ENCODE measurements at places on chromosomes 12 and 14.

DNA sequence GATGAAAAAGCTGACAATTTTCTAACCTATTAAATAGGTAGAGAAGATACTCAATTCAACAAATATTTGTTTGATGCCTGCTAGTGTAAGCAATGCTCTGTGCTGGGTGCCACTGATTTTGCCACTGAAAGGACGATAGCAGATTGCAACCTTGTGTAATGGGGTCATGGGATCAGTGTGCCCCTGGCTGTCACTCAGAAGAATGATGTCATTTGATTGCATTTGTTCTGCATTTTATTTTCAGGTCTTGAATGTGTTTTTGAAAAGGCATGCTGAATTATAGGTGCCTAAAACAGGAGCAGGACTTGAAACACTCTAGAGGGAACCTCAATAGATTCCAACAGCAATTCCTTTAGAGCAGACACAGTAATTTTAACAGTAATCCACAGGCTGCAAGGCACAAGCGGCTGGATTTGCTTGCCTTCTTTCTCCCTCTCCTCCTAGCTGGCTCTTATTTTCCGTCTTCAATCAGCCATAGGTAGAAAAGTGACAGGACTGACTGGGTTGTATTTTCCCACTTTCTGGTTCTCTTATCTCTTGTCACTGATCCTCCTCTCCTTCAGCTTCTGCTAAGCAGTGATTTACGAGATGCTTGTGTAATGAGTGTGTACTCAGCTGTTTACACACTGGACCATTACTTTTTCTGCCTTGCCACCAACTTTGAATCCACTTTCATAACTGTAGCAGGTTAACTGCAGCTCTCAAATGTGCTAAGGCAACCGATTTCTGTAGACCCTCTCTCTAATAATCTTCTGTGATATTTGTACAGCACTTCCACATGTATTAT is 4.1 kb downstream of the PLXNC1 start:
- peak; percentile 27 for DNase-seq

DNA sequence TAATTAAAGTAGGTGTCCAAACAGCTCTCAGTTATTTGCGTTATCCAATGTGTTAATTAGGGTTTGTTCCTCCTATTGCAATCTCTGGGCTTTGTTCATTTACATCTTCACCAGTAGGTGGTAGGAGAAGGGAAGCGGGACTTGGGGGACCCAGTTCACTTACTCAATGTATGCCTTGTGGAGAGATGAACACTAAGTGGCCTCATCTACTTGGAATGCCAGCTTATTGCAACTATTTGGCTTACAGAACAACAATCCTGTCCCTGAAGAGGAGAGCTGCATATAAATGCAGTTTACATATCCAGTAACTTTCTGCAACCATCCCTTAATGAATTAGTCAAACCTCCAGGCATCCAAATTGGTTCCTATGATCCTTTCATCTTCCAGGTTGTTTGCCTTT is 417.1 kb upstream of the CCDC196 start:
- DNase-seq: no peak

DNA sequence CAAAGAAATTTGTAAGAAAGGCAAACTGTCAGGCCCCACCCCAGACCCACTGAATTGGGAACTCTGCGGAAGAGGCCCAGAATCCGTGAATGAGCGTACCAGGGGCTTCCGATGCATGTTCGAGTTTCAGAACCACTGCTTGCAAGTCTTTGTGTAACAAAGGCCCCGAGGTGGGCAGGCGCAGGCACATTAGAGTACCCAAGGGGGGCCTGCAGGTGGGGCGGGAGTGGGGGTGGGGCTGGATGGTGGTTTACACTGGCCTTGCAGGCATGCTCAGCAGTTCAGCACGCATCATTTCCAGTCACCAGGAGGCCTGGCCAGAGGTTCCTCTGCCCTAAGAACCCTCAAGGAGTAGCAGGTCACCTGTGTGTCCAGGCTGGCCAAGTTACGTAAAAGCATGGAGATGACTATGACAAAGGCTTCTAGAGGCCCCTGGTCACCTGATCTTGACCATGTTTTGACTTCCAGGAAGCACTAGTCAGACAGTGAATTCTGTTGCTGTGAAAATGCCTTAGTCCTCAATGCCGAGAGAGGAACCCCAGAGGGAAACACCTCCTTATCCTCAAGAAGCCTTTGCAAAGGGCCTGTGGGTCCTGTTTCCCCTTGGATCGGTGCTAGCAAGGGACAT is 33.2 kb upstream of the IRF2BPL start:
- no peak for DNase-seq

DNA sequence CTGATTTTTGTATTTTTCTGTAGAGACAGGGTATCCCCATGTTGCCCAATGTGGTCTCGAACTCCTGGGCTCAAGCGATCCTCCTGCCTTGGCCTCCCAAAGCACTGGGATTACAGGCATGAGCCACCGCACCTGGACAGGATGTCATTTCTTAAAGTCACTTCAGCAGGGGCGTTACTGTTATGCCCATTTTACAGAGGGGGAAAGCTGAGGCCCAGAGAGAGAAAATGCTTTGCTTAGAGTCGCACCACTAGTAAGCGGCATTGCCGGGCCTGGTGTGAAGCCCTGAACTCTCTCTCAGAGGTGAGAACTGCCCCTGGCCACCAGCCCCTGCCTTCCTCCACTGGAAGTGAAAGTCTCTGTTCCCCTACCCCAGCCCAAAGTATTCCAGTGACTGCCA is 207.0 kb downstream of the PHETA1 start:
- no peak for DNase-seq

GRCh38 chr14:73241481-73242165 is 4.3 kb downstream of the PAPLN start:
- DNase-seq: no peak

DNA sequence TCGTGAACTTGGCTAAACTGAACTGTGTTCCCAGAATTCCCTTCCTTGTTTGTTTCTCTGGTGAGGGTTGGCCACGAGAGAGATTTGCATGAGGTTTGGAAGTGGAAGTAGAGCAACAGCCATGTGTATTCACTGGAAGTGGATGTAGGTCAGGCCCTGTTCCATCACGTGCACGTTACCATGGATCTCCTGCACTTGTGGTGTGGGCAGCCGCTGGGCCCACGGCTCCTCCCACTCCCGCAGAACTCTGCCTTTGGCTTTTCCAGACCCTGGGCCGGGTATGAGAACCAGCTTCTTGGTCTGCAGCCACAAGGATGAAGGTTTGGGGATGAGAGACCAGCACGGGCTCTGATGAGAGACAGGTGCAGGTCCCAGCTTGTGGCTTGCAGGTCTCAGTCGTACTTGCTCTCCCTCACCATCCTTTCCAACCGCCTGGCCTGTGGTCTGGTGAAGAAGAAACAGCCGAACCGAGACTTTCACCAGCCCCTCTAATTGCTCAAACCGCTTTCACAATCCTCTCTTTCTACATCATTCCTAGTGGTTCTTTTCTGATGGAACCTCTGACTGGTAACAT is 94.9 kb downstream of the DUSP16 start:
- DNase-seq: no peak

DNA sequence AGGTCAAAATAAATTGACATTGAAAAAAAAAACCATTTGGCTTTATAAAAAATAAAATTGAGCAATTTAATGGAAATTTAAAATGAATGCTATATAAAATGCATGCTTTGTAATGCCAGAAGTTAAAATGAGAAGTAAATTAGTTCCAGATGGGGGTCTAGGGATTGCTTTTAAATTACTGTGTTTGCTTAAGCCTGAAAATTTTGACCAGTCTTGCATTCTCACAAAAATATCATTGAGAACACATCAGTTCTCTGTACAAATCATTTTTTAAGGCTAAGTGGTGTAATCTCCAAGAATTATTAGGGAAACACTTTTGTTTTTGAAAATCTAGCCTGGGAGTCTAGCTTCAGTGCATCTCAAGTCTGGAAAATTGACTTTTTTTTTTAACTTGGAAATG is 90.7 kb downstream of the RERG start:
- no peak for DNase-seq

- DNase-seq: no peak
These were observed 40.8 kb downstream of the VDR start for GRCh38 chr12:47863985-47864384.

GRCh38 chr12:71876137-71876799 is 36.7 kb downstream of the TBC1D15 start:
- no peak for DNase-seq

- DNase-seq: no peak
These were observed 331.7 kb downstream of the TMEM121 start for GRCh38 chr14:105857826-105858675.

- no peak for DNase-seq
These were observed 140.4 kb downstream of the RBM19 start for GRCh38 chr12:113825705-113826104.

GRCh38 chr12:95805864-95806671 is 15.5 kb upstream of the NTN4 start:
- no peak for DNase-seq

DNA sequence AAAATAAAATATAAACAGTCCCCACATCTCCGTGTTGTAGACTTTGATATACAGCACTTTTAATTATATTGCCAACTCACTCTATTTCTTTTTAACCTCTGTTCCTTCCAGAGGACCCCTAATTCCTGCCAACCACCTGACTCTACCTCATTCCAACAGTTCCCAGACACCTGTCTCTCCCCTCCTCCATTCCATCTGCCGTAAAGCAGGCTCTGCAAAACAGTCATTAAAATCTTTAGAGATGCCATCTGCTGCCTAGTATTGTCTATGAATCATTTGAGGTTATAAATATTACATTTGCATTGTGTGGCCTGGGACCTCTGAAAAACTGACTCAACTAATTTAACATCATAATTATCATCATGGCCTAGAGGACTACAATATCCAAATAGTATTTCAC is 148.8 kb upstream of the DCN start:
- DNase-seq: no peak

GRCh38 chr14:35394326-35395013 is 10.1 kb downstream of the NFKBIA start:
- no peak for DNase-seq

DNA sequence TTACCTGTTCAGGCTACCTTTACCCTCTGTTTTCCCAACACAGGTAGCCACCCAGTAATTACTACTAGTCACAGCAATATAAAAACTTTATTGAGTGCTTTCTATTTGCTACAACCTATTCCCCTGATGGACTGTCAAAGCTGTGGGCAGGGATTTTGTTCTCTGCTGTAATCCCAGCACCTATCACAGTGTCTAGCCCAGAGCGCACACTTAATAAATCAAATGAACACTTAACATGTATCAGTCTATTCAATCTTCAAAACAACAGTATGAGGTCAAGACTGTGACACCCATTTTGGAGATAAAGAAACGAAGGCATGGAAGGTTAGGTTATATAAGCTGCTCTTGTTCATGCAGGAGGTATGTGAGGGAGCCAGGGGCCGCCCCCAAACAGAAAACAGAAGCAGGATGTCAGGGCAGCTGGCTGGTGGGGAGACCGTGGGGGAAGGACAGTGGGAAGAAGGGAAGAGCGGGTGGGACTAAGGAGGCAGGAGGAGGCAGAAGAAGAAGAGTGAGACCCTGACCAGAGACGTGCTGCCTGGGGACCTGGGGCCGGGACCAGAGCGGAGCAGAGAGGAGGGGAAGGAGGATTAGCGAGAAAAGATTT is 1.7 kb downstream of the TNFRSF1A start:
- DNase-seq: no peak

GRCh38 chr14:36585100-36585499 is 2.7 kb upstream of the NKX2-8 start:
- no peak for DNase-seq

DNA sequence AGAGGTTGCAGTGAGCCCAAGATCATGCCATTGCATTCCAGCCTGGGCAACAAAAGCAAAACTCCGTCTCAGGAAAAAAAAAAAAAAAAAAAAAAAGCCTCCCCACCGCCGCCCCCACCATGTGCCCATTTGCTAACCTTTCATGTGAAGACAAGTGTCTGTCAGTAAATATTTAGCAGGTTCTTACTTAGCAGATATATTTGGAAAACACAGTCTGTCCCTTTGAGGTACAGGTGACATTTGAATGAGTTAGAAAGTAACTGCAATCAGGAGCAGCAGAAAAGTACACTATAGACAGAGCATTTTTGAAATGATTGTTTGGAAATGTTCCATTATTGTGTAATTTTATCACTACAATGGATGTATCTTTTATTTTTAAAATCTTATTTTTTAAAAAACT is 119.7 kb downstream of the FGD4 start:
- DNase-seq: no peak

GRCh38 chr12:64976131-64976530 is 145.0 kb downstream of the WIF1 start:
- DNase-seq: no peak

DNA sequence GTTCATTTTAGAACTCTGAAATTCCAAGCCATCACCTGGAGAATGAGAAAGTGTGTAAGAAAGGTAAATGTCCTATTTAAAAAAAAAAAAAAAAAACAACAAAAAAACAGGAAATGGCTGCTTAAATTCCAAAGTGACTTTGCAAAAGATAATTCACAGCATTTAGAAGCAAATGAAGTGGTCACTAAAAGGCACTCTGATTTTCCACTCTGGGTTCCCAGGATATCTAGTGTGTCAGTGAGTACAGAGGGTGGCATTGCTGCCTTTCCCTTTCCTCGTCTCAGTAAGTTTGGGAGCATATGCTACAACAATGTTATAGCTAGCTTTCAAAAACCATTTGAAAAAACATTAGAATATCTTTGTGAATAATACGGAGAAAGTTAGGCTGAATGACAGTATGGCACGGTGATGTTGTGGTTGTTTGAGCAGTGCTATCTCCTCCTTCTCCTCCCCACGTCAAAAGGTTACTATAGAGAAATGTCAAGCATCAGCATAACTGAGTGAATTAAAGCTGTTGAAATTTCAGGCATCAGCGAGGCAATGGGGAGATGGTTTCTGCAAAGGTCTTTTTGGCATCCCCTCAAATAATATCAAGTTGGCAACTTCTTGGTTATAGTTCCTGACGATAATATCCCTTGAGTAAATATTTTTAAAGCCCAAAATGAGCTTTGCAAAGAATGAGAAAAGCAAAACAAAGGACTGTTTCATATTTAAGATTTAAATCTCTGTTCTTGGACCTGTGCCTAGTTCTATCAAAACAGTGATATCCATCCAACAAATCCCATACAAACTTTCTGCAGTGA is 164.5 kb upstream of the E2F7 start:
- no peak for DNase-seq

- peak; percentile 34 for DNase-seq
These were observed 19.1 kb upstream of the EPS8 start for GRCh38 chr12:15808250-15808649.

GRCh38 chr12:14307004-14307403 is 58.5 kb upstream of the ATF7IP start:
- DNase-seq: no peak

DNA sequence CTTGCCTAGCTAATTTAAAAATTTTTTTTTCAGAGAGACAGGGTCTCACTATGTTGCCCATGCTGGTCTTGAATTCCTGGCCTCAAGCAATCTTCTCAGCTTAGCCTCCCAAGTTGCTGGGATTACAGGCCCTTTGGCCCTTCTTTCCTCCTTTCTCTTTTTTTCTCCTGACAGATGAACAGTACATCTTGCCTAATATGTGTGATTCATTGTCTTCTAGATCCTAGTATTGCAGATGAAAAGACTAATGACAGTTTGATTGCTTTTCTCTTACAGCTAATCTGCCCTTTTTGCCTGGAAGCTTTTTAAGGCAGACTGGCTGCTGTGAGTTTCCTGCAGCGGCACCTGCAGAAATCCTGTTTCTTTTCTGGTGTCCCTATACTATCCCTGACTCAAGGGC is 12.0 kb downstream of the DEPDC4 start:
- DNase-seq: no peak
